ENCODE measurements at places on chromosomes 4 and X. TPM values are rescaled to one million over a fixed set of nuclear protein-coding genes. Genes with fewer than 3 reads are reported as not detected.

DNA sequence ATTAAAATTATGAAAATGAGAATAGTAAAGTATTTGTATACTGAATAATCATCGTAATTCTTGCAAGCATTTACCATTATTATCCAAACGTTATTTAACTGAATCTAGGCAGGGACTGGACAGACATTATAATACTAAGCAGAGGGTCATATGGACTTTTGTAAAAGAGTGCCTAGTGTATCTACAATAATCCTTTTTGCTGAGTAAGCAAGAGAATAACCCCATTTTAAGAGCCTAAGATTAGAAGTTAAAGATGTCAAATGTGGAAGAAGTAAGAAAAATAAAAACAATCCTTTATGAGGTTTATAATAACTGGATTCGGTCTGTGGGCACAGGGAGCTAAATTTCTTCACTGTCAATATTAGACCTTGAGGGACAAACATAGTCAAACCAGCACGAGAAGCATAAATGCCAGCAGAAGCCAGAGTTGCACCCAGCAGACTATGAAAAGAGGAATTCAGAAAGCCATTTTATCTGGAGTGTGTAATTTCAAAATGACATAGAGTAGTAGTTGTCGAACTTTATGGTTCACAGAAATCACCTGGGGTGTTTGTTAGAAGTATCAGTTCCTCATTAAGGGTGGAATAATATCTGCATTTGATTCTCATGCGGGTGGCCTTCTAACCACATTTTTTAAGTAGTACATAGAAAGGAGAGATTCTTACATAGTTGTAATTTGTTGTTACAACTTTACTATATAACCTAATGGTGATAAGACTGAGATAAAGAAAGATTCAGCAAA is 39.7 kb upstream of the DCLK2 start:
- H3K27me3 ChIP-seq: no peaks in the 10 kb centered on the region
- DNase-seq: no peak
- no peaks in the 10 kb centered on the region for H3K36me3 ChIP-seq
- H3K4me3 ChIP-seq: no peak overlapping the region
- H3K27ac ChIP-seq: no peak overlapping the region
- no peaks in the 10 kb centered on the region for H3K4me1 ChIP-seq

- no peaks in the 10 kb centered on the region for H3K4me1 ChIP-seq
- no peak for DNase-seq
- H3K27me3 ChIP-seq: no peaks in the 10 kb centered on the region
- no peaks in the 10 kb centered on the region for H3K36me3 ChIP-seq
- H3K27ac ChIP-seq: no peak overlapping the region
These were observed 625.4 kb upstream of the GALNT7 start for GRCh38 chr4:172543249-172543648.

- no peaks in the 10 kb centered on the region for H3K27me3 ChIP-seq
- no peaks in the 10 kb centered on the region for H3K4me1 ChIP-seq
- H3K36me3 ChIP-seq: no peaks in the 10 kb centered on the region
- no peak overlapping the region for H3K27ac ChIP-seq
- DNase-seq: no peak
- H3K4me3 ChIP-seq: no peak overlapping the region
These were observed 41.8 kb upstream of the AP1AR start for GRCh38 chr4:112189754-112190153.

GRCh38 chr4:102578819-102579218 is 77.7 kb downstream of the NFKB1 start:
- H3K36me3 ChIP-seq: no peaks in the 10 kb centered on the region
- peaks cover 6% of the 10 kb centered on the region for H3K4me1 ChIP-seq
- no peak overlapping the region for H3K4me3 ChIP-seq
- H3K27me3 ChIP-seq: no peaks in the 10 kb centered on the region
- H3K27ac ChIP-seq: no peak overlapping the region

DNA sequence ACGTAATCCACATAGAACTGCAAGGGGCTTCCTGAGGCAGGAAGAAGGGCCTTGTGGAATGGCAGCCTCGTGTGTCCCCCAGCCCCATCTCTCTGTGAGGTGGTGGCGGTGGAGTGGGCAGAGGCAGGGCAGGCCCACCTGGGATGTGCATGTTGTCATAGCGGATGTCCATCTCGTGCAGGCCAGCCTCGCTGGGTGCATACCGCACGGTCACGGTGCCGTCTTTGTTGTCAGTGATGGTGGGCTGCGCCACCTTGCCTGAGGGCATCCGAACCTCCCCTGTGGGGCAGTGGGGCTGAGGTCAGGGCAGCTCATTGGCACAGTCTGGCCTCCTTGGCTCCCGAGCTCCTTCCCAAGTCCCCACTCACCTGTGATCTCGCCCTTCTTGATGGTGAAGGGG is 20.4 kb downstream of the FLNA start:
- DNase-seq: no peak
- no peaks in the 10 kb centered on the region for H3K27me3 ChIP-seq
- no peaks in the 10 kb centered on the region for H3K4me1 ChIP-seq
- H3K36me3 ChIP-seq: no peaks in the 10 kb centered on the region
- no peak overlapping the region for H3K4me3 ChIP-seq

- H3K4me3 ChIP-seq: no peak overlapping the region
- H3K27ac ChIP-seq: no peak overlapping the region
- DNase-seq: no peak
- H3K27me3 ChIP-seq: no peaks in the 10 kb centered on the region
- H3K4me1 ChIP-seq: no peaks in the 10 kb centered on the region
- H3K36me3 ChIP-seq: no peaks in the 10 kb centered on the region
These were observed 72.1 kb downstream of the CPE start for GRCh38 chr4:165450871-165451270.

DNA sequence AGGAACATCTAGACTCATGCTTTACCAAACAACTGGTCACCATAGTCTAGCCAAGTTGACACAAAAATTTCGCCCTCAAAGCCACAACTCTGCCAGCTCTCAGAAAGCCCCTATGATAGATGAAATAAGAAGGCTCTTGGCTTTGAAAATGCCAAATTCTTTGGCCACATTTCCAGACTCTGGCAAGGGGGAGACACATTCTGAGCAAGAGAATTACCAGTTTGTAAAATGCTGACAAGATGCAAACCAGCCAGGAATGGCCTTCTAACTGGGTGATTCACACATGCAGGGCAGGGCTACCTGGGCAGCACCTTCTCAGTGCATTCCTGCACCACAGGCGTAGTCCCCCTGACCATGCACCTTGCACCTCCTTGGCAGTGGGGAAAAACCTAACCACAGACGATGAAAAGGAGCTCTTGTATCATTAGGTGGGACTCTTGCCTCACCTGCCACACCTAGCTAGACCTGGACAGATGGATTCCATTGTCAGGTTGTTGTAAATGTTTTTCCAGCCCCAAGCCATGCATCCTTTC is 77.4 kb upstream of the CPEB2 start:
- no peak overlapping the region for H3K4me3 ChIP-seq
- H3K27me3 ChIP-seq: no peaks in the 10 kb centered on the region
- no peaks in the 10 kb centered on the region for H3K36me3 ChIP-seq
- H3K27ac ChIP-seq: no peak overlapping the region
- DNase-seq: no peak

GRCh38 chr4:8534129-8534528 is 46.1 kb upstream of the GPR78 start:
- H3K27ac ChIP-seq: no peak overlapping the region
- H3K36me3 ChIP-seq: no peaks in the 10 kb centered on the region
- no peak overlapping the region for H3K4me3 ChIP-seq
- H3K4me1 ChIP-seq: no peaks in the 10 kb centered on the region
- no peaks in the 10 kb centered on the region for H3K27me3 ChIP-seq

DNA sequence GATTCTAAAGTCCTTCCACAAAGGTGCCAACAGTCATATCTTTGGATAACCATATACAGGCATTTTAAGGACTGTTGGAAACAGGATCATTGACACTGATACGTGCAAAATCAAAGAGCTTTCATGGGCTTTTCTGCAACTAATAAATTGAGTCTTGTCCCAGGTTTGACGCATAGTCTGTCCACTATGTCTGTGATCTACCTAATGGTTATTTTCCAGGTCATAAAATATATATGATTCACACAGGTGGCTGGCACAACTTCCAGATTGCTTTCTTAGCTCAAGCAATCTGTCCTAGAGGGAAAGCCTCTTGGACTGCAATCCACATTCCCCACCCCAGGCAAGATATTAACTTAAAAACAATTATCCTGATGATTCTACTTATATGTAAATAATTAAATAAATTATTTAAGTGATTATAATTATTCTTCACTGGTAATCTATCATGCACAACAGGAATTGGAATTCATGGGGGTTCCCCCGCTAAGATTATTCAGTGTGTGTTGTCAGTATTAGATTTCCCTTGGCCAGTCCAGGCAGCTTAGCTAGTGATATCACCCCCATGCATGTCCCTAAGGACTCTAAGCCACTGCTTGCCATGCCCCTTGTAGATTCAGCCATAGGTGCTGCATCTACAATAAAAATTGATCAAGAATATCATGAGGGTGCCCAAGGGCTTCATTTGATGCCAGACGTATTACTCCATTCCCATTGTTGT is 97.8 kb downstream of the TLL1 start:
- H3K36me3 ChIP-seq: no peaks in the 10 kb centered on the region
- H3K27me3 ChIP-seq: no peaks in the 10 kb centered on the region
- H3K4me1 ChIP-seq: no peaks in the 10 kb centered on the region
- DNase-seq: no peak

GRCh38 chr4:104524026-104524425 is 29.3 kb upstream of the CXXC4 start:
- H3K27ac ChIP-seq: no peak overlapping the region
- DNase-seq: no peak
- no peaks in the 10 kb centered on the region for H3K27me3 ChIP-seq
- H3K4me3 ChIP-seq: no peak overlapping the region
- H3K36me3 ChIP-seq: no peaks in the 10 kb centered on the region
- H3K4me1 ChIP-seq: no peaks in the 10 kb centered on the region

GRCh38 chr4:73764513-73764912 is 24.1 kb downstream of the CXCL8 start:
- no peak overlapping the region for H3K27ac ChIP-seq
- H3K36me3 ChIP-seq: no peaks in the 10 kb centered on the region
- no peaks in the 10 kb centered on the region for H3K4me1 ChIP-seq
- H3K27me3 ChIP-seq: no peaks in the 10 kb centered on the region
- no peak overlapping the region for H3K4me3 ChIP-seq
- no peak for DNase-seq

GRCh38 chr4:71566856-71567255 is 217.0 kb downstream of the GC start:
- H3K27ac ChIP-seq: no peak overlapping the region
- H3K27me3 ChIP-seq: no peaks in the 10 kb centered on the region
- no peaks in the 10 kb centered on the region for H3K36me3 ChIP-seq
- no peak overlapping the region for H3K4me3 ChIP-seq
- no peak for DNase-seq

- H3K27ac ChIP-seq: no peak overlapping the region
- DNase-seq: no peak
- H3K4me1 ChIP-seq: no peaks in the 10 kb centered on the region
- no peak overlapping the region for H3K4me3 ChIP-seq
- H3K27me3 ChIP-seq: no peaks in the 10 kb centered on the region
These were observed 49.3 kb upstream of the PGRMC1 start for GRCh38 chrX:119186763-119187162.

DNA sequence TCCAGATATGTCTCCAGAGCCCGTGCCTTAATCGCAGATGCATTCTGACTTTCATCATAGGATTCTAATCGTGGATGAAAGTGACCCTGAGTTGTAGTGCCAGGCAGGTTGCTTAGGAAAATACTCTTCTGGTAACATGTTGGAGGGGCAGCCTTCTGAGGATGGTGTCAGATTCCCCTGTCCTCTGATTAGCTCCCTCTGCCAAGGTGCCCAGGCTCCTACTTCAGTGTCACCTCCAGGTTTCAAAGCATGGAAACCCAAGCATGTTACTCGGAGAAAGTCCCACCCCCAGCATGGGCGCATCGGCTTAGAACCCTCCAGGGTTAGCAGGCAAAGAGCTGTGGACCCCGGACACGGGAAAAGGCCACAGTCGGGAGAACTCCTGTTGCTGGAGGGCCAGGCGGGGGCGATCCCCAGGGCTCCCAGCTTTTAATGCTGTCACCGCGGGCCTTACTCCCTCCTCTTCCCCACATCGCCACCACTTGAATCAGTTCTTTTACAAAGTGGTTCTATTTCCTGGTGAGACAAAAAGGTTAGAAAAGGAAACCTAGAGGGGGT is 44.5 kb downstream of the TRIM2 start:
- H3K36me3 ChIP-seq: no peaks in the 10 kb centered on the region
- H3K4me3 ChIP-seq: peak overlapping the region; percentile 58

- DNase-seq: no peak
- H3K4me1 ChIP-seq: no peaks in the 10 kb centered on the region
- H3K4me3 ChIP-seq: no peak overlapping the region
- H3K27ac ChIP-seq: no peak overlapping the region
- H3K36me3 ChIP-seq: no peaks in the 10 kb centered on the region
These were observed 20.9 kb downstream of the SPATA18 start for GRCh38 chr4:52071791-52072546.

GRCh38 chrX:20205927-20206708 is 60.6 kb downstream of the RPS6KA3 start:
- no peaks in the 10 kb centered on the region for H3K36me3 ChIP-seq
- H3K4me3 ChIP-seq: no peak overlapping the region
- DNase-seq: no peak
- no peaks in the 10 kb centered on the region for H3K27me3 ChIP-seq
- no peaks in the 10 kb centered on the region for H3K4me1 ChIP-seq

- no peak overlapping the region for H3K27ac ChIP-seq
- H3K36me3 ChIP-seq: no peaks in the 10 kb centered on the region
- H3K4me3 ChIP-seq: no peak overlapping the region
- no peaks in the 10 kb centered on the region for H3K4me1 ChIP-seq
These were observed 91.0 kb downstream of the ARHGAP24 start for GRCh38 chr4:85565761-85566480.

DNA sequence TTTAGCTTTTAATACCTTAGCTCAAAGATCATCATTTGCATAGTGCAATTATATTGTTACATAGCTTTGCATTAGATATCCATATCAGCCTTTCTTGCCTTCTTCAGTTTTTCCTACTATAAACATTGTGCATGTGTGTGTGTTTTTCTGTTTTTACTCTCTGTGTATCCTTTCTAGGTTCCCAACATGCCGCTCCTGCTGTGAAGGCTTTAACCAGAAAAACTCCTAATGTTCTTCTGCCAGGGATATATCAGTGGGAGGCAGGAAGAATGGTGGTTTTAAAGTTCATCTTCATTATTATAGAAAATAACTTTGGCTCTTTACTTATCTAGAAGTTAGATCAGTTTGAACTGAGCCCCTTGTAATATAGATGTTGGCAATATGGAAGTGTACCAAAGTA is 61.2 kb downstream of the CPE start:
- no peaks in the 10 kb centered on the region for H3K4me1 ChIP-seq
- no peak overlapping the region for H3K27ac ChIP-seq
- H3K27me3 ChIP-seq: no peaks in the 10 kb centered on the region
- DNase-seq: no peak

TMEM271 gene
- total RNA-seq: not detected

PHOX2B gene
- not detected for total RNA-seq

COL4A6 gene
- total RNA-seq: 1.4 TPM

OCIAD1 gene
- total RNA-seq: 133 TPM

C4orf51 gene
- total RNA-seq: not detected

F11 gene
- total RNA-seq: not detected

ACTRT1 gene
- not detected for total RNA-seq

CLNK gene
- not detected for total RNA-seq

REELD1 gene
- 2.0 TPM for total RNA-seq

All from tibial nerve (tissue), 4 donors.